Thyroid gland (tissue), 4 donors: ENCODE measurements at places on chromosomes 3 and 15. TPM values are rescaled to one million over a fixed set of nuclear protein-coding genes. Genes with fewer than 3 reads are reported as not detected.

IMPG2 gene
- 0.33 TPM for total RNA-seq

ZBTB47 gene
- 33.3 TPM for total RNA-seq

DNA sequence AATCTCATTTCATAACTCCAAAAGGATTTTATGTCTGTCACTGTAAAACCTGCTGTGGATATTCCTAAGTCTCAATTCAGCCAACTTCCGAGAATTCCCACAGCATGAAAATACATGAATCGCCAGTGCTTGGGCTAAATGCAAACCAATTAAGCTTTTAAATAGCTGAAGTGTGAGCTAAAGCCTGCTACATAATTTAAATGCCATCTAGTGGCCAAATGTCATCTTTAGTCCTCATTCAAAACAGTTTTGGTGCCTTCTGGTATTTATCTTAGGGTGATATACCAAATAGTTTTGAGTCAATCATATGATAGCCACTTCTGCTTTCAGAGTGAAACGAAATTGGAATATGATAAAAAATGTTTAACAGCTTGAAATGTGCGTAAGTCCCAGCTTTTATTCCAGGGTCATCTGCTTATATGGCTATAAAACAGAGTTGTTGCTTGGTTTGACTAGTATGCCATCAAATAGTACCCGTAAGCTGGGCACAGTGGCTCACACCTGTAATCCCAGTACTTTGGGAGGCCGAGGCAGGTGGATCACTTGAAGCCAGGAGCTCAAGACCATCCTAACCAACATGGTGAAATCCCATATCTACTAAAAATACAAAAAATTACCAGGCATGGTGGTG is 41.8 kb upstream of the CCNL1 start:
- H3K4me3 ChIP-seq = no peak overlapping the region
- H3K27ac ChIP-seq = no peak overlapping the region
- DNase-seq = no peak
- no peaks in the 10 kb centered on the region for H3K4me1 ChIP-seq
- no peaks in the 10 kb centered on the region for H3K36me3 ChIP-seq
- H3K27me3 ChIP-seq = no peaks in the 10 kb centered on the region

CTSH gene
- total RNA-seq = 123 TPM

GRCh38 chr3:44228900-44229299 is 12.8 kb upstream of the TOPAZ1 start:
- H3K36me3 ChIP-seq = no peaks in the 10 kb centered on the region
- no peaks in the 10 kb centered on the region for H3K27me3 ChIP-seq
- no peak for DNase-seq

BRK1 gene
- 80.6 TPM for total RNA-seq

GHRL gene
- total RNA-seq = 0.56 TPM

GHSR gene
- not detected for total RNA-seq

IMP3 gene
- 172 TPM for total RNA-seq

DNA sequence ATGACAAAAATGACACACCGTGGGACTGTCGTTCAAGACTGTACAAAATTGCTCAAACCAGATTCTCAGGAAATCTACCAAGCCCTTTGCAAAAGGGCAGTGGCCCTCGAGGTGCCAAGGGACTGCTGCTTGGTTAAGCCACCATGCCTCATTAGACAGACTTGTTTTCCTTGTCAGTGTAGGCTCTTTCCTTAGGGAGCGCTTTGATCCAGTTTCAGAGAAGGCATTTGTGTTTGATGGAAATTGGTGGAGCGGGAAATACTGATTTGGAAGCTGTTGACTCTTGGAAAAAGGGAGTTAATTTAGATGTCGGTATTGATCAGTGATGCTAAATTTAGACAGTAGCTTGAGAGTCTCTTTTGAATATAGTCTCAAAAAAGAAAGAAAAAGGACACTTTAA is 304.3 kb upstream of the UMPS start:
- no peaks in the 10 kb centered on the region for H3K27me3 ChIP-seq
- H3K4me1 ChIP-seq = no peaks in the 10 kb centered on the region
- no peaks in the 10 kb centered on the region for H3K36me3 ChIP-seq
- no peak overlapping the region for H3K27ac ChIP-seq
- H3K4me3 ChIP-seq = no peak overlapping the region

DNA sequence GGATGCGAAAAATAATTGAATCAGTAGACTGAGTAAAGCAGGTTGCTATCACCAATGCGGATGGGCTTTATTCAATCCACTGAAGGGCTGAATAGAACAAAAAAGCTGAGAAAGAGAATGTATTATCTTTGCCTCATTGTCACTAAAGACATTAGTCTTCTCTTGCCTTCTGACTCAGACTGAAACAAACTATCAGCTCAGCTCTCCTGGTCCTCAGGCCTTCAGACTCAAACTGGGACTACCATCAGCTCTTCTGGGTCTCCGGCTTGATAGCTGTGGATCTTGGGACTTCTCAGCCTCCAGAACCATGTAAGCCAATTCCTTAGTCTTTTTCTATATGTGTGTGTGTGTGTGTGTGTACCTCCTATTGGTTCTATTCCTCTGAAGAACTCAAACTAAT is 12.6 kb downstream of the IFT57 start:
- no peak for DNase-seq
- no peaks in the 10 kb centered on the region for H3K36me3 ChIP-seq
- H3K27ac ChIP-seq = no peak overlapping the region
- H3K4me3 ChIP-seq = no peak overlapping the region
- H3K4me1 ChIP-seq = no peaks in the 10 kb centered on the region
- H3K27me3 ChIP-seq = no peaks in the 10 kb centered on the region

GRCh38 chr3:54264050-54264449 is 141.7 kb downstream of the CACNA2D3 start:
- no peaks in the 10 kb centered on the region for H3K36me3 ChIP-seq
- no peaks in the 10 kb centered on the region for H3K27me3 ChIP-seq
- no peak for DNase-seq
- H3K27ac ChIP-seq = no peak overlapping the region
- H3K4me3 ChIP-seq = no peak overlapping the region

DNA sequence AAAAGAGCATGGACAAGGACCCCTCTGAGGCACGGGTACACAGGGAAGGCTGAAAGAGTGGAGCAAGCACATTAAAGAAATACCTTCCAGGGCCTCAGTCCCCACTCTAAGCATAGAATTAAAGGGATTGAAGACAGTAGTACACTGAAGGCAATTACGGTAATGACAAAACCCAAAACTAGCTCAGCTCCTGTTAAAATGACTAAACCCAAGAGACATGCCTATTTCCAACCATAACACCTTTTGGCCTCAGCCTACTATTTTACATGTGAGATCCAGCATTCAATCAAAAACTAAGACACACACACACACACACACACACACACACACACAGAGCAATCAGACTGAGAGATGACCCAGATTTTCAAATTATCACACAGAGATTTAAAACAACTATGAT is 19.8 kb downstream of the MAP4 start:
- no peak overlapping the region for H3K27ac ChIP-seq
- H3K4me1 ChIP-seq = no peaks in the 10 kb centered on the region
- H3K36me3 ChIP-seq = no peaks in the 10 kb centered on the region

PLSCR2 gene
- total RNA-seq = not detected

DNA sequence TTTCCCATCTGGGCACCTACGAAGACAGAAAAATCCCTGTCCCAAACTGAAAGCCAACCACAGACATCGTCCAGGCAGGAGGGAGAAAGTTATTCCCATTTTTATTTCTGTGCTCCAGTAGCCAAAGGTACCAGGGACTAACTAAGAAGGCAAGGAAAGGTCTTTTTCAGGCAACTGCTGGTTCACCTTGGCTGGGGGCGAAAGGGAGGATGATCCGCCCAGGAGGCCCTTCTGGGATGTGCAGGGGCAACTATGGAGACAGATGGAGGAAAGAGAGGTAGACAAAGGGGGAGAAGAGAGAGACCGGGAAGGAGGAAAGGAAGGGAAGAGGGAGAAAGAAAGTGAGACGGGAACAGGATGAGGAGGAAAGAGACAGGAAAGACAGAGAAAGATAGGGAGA is 13.3 kb downstream of the WNT5A start:
- H3K4me1 ChIP-seq = no peaks in the 10 kb centered on the region
- peaks cover 3% of the 10 kb centered on the region for H3K36me3 ChIP-seq
- no peaks in the 10 kb centered on the region for H3K27me3 ChIP-seq
- no peak for DNase-seq
- no peak overlapping the region for H3K4me3 ChIP-seq

DNA sequence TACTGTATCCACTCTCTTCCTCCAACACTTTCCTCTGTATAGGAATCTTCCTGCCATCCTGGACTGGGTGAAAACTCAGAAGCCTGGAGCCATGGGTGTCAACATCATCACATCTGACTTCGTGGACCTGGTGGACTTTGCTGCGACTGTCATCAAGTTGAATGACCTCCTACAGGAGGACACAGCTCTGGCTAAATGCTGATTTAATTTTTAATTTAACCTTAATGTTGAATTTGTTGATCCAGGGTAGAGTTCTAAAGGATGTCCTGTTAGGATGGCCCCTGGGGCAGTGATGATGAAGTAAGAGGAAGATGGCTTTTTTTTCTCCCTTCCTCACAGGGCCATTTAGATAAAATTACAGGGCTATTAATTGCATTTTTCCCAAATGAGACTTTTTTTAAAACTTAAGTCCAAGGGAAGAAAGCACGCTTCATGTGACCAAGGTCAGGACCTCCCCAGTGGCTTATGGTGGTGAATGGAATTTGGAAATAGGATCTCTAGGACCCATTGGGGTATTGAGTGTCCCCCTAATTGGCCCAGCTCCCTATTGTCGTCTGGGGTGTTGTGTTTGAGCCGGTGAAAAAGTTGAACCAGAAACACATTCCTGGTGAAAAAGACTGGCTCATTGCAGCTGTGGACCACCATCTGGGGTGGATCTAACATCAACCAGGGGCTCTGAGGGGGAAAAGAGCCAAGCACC is 125.7 kb upstream of the ZBED2 start:
- no peaks in the 10 kb centered on the region for H3K27me3 ChIP-seq
- DNase-seq = no peak
- H3K27ac ChIP-seq = no peak overlapping the region
- H3K4me1 ChIP-seq = no peaks in the 10 kb centered on the region

GRCh38 chr3:23669541-23670255 is 136.1 kb upstream of the UBE2E1 start:
- no peak for DNase-seq
- no peak overlapping the region for H3K4me3 ChIP-seq
- no peaks in the 10 kb centered on the region for H3K4me1 ChIP-seq
- H3K36me3 ChIP-seq = no peaks in the 10 kb centered on the region
- no peak overlapping the region for H3K27ac ChIP-seq

GRCh38 chr3:96966181-96966929 is 152.0 kb downstream of the EPHA6 start:
- no peak overlapping the region for H3K27ac ChIP-seq
- no peak overlapping the region for H3K4me3 ChIP-seq
- no peaks in the 10 kb centered on the region for H3K4me1 ChIP-seq
- DNase-seq = no peak
- H3K27me3 ChIP-seq = no peaks in the 10 kb centered on the region

GREM1 gene
- 7.8 TPM for total RNA-seq

DNA sequence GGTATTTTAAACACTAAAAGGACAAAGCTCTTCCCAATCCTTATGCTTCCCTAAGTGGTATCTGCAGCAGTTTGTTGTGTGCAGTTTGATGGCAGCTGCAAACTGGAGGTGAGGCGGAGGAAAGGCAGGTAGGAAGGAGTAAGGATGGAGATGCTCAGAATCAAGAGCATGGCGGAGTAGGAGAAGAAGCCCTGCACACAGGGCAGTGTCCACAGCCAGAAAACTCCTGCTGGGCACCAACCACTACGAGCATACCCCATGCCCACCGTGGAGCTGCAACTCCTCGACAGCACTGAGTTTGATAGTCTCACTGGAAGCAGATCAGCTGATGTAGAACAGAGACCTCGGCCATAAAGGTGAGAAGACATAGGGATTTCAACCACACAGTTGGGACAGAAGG is 30.3 kb upstream of the ESYT3 start:
- H3K27me3 ChIP-seq = no peaks in the 10 kb centered on the region
- no peak overlapping the region for H3K4me3 ChIP-seq
- no peak for DNase-seq

CCK gene
- total RNA-seq = not detected

DNA sequence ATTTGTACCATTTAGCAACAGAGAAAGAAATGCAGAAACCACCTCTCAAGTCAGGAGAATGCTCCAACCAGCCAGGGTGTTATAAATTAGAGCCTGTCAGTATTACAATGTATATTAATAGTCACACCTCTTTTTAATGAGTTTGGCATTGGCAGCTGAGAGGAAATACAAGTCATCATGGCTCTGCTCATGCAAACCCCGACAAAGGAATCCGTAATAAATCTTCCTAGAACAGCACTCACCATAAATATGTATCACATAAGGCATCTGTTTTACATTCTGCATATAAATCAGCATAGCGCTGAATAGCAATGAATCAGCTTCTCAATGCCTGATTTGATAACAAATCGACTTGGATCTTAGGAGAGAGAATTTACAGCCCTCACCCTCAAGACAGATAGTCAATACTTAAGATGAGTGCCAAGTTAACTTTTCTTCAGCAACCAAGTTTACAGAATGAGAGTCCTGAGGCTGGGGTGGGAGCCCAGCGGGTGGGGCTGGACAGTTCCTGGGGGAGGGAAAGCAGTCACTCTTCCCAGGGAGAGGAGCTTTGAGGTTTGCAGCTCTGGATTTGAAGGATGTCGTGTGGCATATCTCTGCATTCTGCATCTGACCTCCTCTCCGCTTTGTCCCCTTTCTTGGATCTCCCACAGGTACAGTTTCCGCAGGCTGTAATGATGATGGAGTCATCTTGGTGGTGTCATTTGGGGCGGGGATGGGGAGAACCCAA is 1034.4 kb upstream of the NR2F2 start:
- no peaks in the 10 kb centered on the region for H3K36me3 ChIP-seq
- H3K4me3 ChIP-seq = no peak overlapping the region
- no peaks in the 10 kb centered on the region for H3K4me1 ChIP-seq
- no peak overlapping the region for H3K27ac ChIP-seq

GRCh38 chr15:57048930-57049549 is 130.6 kb downstream of the TCF12 start:
- H3K4me3 ChIP-seq = no peak overlapping the region
- no peaks in the 10 kb centered on the region for H3K27me3 ChIP-seq
- no peaks in the 10 kb centered on the region for H3K4me1 ChIP-seq
- H3K36me3 ChIP-seq = no peaks in the 10 kb centered on the region

DNA sequence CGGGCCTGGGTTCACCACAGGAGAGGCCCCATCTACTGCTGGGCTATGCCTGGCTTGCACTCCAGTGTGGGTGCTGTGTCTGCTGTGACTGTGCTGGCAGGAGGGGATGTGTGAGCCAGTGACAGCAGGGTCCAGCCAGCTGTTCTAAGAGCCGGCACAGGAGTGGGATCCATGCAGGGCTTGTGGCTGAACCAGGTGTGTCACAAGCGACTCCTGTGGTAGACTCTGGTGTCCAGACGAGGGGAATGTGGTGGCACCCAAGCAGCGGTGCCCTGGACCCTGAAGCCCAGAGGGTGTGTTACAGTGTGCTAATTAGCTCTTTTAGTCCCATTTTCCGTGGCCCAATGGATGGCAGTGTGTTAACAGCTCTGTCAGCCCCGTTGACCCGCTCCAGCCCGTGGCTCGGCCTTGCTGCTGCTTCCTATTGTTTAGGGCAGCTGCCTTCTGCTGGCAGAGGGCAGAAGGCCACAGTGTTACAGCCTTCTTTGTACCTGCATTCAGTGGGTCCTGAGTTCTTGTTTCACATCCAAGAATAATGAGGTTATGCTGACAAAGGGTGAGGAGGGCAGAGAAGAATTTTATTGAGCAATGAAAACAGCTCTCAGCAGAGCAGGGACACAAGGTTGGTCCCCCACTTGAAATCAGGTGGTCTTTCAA is 78.5 kb upstream of the RNU6-1 start:
- peak overlapping the region; percentile 95 for H3K27ac ChIP-seq
- H3K4me3 ChIP-seq = no peak overlapping the region
- DNase-seq = no peak
- no peaks in the 10 kb centered on the region for H3K27me3 ChIP-seq
- H3K4me1 ChIP-seq = peaks cover 68% of the 10 kb centered on the region
